HT-29 (cell line): ENCODE measurements at places on chromosomes 6 and 20. TPM values are rescaled to one million over a fixed set of nuclear protein-coding genes. Genes with fewer than 3 reads are reported as not detected.

The TRIM40 gene
- not detected in 2 replicates for total RNA-seq

The CDK5RAP1 gene
- 34.4 and 39.3 TPM in 2 replicates for total RNA-seq

The BPIFB2 gene
- not detected in 2 replicates for total RNA-seq

The LYRM2 gene
- total RNA-seq, result 3.2 and 4.5 TPM in 2 replicates

The RHAG gene
- total RNA-seq, result not detected in 2 replicates

The CST7 gene
- total RNA-seq, result not detected in 2 replicates

The ACOT13 gene
- 8.7 and 9.9 TPM in 2 replicates for total RNA-seq

The TNNC2 gene
- total RNA-seq, result 0.15 and 0.18 TPM in 2 replicates

The HLA-DOA gene
- total RNA-seq, result 0.03 and 0.23 TPM in 2 replicates

The BEND6 gene
- total RNA-seq, result not detected in 2 replicates
